ENCODE measurements at places on chromosomes 1 and 21. TPM values are rescaled to one million over a fixed set of nuclear protein-coding genes. Genes with fewer than 3 reads are reported as not detected.

RYR2 gene
- total RNA-seq = 0.05 TPM

TRNAU1AP gene
- 27.9 TPM for total RNA-seq

TUFT1 gene
- total RNA-seq = 11.4 TPM

IL23R gene
- 2.4 TPM for total RNA-seq

RCC1 gene
- 10.7 TPM for total RNA-seq

LRRC40 gene
- total RNA-seq = 12.6 TPM

CD46 gene
- total RNA-seq = 114 TPM

TAL1 gene
- total RNA-seq = 44.2 TPM

IQGAP3 gene
- total RNA-seq = not detected

C1orf232 gene
- not detected for total RNA-seq

C8B gene
- total RNA-seq = not detected

PPP1R15B gene
- total RNA-seq = 207 TPM

TMCC2 gene
- 10.2 TPM for total RNA-seq

OLFM3 gene
- total RNA-seq = not detected

AMIGO1 gene
- 8.0 TPM for total RNA-seq

SLC6A17 gene
- total RNA-seq = not detected

MNDA gene
- 5.2 TPM for total RNA-seq

OLIG2 gene
- not detected for total RNA-seq

TRNP1 gene
- total RNA-seq = 0.22 TPM

FAM177B gene
- 0.50 TPM for total RNA-seq

AVPR1B gene
- not detected for total RNA-seq

CD84 gene
- total RNA-seq = 71.6 TPM

SEMA6C gene
- total RNA-seq = 9.5 TPM

ADAMTS5 gene
- not detected for total RNA-seq

LMX1A gene
- not detected for total RNA-seq

TTLL7 gene
- 1.5 TPM for total RNA-seq

KRTAP10-1 gene
- total RNA-seq = not detected

MEF2D gene
- 157 TPM for total RNA-seq

CD101 gene
- 1.9 TPM for total RNA-seq

ITLN2 gene
- total RNA-seq = not detected

IGFN1 gene
- not detected for total RNA-seq

CSF1 gene
- total RNA-seq = 20.3 TPM

CYYR1 gene
- total RNA-seq = not detected

APCS gene
- total RNA-seq = not detected

DCAF8 gene
- 167 TPM for total RNA-seq

FCAMR gene
- total RNA-seq = not detected

VAMP4 gene
- total RNA-seq = 21.6 TPM
